ENCODE measurements at places on chromosomes 4 and X. TPM values are rescaled to one million over a fixed set of nuclear protein-coding genes. Genes with fewer than 3 reads are reported as not detected.

Gene BANK1
- 0.80 TPM for total RNA-seq

Gene ADGRL3
- total RNA-seq, result 0.01 TPM

Gene SRPX2
- 3.2 TPM for total RNA-seq

Gene LIMCH1
- 55.2 TPM for total RNA-seq

Gene UGT2B17
- total RNA-seq, result not detected

Gene MAGEB2
- total RNA-seq, result not detected
